Activated CD4-positive, CD25-positive, alpha-beta regulatory T cell treated with anti-CD3 and anti-CD28 coated beads, Interleukin-2, amount 50 U/mL, for 24 hours (primary cell): ENCODE measurements at places on chromosomes 13 and 19.
A peak's percentile ranks its signal among the peaks of the same experiment; 100 is the strongest.

DNA sequence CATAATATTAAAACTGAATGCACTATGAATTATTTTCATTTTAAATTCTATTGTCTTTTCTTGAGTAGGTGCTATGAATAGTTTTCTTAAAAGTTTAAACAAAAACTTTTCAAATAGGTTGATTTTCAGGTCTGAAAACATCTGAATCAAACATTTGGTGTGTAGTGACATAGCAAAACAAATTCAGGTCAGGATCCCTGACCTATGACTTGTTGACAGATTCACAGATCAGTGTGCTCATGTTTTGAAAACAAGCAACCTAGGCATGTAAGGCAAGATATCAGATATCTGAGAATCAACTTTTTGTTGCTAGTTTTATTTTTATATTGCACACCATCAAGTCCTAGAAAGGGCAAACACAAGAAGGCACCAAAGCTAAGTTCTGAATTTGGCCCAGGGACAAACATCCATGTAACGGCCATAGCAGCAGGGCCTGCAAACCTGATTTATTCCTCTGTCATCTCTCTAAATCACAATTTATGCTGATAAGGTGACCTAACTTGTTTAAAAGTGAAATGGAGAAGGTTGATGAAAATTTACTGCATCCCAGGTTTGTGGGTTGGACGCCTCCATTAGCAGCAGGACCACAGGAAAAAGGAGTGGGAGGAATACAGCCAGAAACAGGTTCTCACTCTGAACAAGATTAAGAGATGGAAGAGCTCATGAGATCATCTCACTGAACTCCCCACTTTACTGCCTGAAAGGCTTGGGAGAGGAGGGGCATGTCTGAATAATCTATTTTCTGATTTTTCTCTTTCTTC lies 337.7 kb downstream of the KCNRG start:
- no peak for ATAC-seq

- no peak for ATAC-seq
Observed at GRCh38 chr13:98236197-98236596, 59.1 kb upstream of the RNF113B start.

- no peak for ATAC-seq
Observed at GRCh38 chr13:36981156-36981743, 17.9 kb downstream of the ALG5 start.

GRCh38 chr13:54433493-54434206 lies 1405.0 kb downstream of the OLFM4 start:
- no peak for ATAC-seq

- no peak for ATAC-seq
Observed at GRCh38 chr19:13987101-13987890, 18.8 kb downstream of the RFX1 start.

DNA sequence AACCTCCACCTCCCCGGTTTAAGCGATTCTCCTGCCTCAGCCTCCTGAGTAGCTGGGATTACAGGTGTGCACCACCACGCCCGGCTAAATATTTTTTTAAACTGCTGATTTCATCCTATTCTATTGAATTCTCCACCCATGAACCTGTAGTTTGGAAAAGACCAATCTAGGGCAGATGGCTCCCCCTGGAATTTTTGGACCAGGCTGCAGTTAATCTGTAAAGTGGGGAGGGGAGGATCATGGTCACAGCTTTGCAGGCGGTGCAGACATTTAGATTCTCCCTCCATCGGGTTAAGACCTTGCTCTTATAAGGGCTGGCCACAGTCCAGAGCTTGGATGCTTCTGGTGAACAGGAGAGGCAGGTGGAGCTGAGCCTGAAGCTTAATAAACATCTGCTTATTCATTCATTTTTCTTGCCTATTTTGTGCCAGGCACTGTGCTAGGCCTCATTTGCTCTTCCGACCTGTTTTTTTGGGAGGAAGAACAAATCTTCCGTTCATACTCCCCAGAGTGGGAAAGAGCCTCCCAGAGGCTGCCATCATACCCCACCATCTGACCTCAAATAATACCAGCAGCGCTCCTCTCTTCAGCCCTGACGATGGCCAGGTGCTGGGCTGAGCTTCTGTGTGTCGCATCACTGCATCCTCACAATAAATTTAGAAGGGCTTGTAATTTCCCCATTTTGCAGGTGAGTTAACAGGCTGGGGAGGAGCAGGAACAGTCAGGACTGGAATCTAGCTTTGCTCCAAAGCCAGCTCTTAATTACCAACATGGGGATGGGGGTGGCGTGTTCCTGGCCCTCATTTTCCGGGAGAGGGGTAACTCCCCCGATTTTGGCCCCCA lies 902 bp upstream of the CCDC106 start:
- no peak for ATAC-seq

DNA sequence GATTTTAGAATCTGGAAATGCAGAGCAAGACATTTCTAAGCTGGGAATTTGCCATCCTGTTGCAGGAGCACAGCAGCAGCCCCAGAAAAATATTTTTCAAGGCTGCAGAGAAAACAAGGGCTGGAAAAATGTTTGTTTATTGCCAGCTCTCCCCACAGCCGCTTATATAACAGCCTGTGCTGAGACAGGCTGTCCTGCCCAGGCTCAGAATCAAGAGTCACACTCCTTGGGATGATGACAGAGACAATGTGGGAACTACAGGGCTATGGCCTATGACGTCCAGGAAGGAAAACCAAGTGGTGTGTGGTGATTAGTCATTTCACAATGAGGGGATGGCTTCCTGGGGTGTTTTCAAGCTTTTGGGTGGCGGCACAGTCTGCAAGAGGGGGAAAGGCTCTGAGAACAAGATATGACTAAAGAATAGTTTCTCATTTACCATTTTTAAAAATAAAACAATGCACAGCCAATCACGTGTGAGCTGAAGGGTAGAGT lies 136.3 kb upstream of the SERP2 start:
- ATAC-seq = peak; percentile 55

DNA sequence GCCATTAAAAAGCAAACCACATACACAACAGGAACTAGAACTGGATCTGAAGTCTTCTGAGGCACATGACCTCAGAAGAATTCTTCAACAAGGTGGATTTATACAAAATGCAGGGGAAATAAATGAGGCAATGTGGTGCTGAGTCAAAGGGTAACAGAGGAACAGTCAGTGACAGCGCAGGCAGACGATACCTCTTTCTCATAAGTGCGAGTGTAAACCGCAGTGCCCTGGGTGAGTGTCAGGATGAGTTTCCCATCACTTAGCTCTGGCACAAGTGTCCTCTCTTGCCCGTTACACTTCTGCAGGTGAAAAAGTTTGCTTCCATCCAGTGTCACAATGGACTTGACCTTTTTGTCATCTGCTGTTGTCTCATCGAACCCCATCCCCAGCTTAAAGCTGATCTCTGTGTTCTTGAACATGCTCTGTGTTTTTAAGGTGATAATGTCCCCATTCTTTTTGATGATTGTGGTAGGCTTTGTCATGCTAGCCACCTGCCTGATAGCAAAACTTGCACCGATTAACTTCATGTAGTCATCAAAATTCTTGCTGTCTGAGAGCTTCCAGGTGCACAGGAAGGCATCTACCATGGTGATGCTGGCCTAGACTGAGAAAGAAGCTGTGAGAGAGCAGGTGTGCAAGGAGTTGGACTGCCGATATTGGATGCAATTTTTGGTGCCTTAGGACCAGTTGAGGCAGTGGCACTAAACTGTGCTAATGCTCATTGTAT lies 97.3 kb downstream of the AKAP11 start:
- peak; percentile 93 for ATAC-seq

GRCh38 chr13:73001971-73002370 lies 56.8 kb upstream of the KLF5 start:
- ATAC-seq = no peak

DNA sequence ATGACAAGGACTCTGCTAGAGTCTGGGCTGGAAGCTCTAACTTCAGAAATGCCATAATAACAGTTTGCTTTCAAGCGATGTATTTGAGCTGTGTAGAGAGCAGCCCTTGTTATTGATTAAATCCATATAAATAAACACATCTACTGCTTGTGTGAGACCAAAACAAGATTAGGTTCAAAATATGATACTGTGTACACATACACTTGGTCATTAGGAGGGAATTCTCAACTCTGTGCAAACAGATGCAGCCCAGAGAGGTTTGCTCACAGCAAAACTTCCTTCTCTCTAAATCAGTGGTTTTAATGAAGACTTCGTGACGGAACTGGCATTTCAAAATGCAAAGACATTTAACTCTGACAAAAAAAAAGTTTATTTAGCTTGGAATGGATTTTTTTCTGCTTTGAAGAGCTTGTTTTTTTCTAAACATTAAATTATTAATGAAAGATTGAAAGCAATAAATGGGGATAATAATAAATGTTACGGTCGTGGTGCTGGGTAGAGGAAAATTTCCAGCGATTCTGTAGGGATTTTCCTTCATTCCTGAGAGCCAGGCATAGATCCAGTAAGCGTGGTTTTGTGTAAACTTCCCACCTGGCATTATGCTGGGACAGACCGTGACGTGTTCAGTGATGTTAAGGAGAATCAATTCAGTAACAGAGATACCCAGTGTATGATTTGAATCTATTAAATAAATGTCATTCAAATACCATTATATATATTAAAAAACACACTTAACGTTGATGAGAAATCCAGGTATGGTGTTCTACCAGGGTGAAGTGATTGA lies 213.7 kb downstream of the TEX29 start:
- no peak for ATAC-seq

GRCh38 chr13:83839146-83839545 lies 43.1 kb downstream of the SLITRK1 start:
- ATAC-seq = no peak

DNA sequence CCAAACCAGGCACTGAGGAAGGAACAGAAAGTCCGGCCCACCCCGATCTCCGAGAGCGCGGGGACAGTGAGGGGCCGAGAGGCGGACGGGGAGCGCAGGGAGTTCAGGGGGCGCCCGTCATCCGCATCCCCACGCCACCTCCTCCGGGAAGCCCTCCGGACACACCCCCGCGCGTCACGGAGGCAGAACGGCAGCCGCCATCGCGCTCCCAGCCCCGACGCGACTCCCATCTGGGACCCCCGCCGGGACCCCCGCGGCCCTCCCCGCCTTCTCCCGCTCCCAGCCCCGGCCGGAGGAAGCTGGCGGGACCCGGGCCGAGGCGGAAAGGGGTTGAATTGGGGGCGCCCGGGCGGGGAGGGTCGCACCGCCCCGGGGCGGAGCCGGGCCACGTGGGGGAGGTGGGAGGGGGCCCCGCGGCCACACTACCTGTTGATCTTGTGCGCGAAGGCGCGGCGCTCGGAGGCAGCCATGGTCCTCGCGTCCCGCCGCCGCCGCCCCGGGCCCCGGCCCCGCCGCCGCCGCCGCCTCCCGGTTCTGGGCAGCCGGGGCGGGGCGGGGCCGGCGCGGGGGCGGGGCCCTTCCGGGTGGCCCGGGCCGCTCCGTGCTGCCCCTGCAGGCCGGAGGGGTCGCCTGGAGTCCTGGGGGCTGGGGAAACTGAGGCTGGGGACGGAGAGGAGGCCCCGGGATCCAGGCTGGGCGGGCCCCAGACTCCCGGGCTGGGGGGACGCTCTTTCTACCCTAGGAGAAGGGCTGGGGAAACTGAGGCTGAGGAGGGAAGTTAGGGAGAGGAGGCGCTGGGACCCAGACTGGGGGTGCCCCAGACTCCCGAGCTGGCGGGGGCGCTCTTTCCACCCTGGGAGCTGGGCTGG lies at the start of gene DOCK6:
Gene DOCK6 (minus strand): TSS at position 554 of the 869 bp plus-strand sequence. CDS start 84 bp downstream, at position 470.
- peak; percentile 60 for ATAC-seq

DNA sequence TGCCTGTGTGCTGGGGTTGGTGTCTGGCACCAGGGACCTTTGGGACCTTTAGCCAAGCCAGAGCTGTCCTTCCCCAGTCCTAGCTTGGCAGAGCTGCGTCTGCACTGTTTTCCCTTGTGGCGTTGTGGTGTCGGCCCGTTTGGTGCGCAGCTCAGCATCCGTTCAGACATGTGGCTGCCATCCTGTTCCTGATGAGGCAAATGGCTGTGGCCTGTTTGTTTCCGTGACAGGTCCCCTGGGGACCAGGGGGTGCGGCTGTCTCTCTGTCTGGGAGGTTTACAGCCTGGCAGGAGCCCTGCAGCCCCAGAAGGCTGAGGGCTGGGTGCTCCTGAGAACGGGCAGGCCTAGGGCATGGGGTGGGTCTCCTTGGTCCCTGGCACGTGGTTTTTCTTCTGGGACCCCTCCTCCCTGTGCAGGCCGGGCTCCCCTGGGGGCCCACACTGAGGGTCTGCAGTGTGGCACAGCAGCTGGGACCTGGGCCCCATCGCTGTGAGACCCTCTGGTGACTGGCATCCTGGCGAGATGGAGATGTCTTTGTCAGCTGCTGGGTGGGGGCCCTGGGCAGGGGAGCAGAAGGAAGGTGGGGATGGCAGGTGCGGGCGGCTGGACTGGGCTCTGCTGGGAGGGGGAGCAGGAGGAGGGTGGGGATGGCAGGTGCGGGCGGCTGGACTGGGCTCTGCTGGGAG lies 4.0 kb downstream of the SPPL2B start:
- ATAC-seq = no peak

GRCh38 chr13:98475522-98475921 lies 101.4 kb downstream of the STK24 start:
- ATAC-seq = no peak

DNA sequence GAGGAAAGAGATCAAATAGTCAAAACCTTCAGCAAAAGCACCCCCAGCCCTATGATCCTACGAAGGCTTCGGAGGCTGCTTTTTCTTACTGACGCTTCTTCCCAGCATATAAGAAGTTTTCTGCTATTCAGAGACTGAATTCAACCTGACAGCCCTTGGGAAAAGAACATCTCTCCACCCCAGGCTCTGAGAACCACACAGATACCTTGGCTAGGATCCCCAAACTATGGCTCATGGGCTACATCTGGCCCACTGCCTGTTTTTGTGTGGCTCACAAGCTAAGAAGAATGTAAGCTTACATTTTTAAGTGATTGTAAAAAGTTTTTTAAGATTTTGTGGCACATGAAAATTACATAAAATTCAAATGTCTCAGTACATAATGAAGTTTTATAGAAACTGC lies 3.0 kb downstream of the SLC15A1 start:
- ATAC-seq = no peak

DNA sequence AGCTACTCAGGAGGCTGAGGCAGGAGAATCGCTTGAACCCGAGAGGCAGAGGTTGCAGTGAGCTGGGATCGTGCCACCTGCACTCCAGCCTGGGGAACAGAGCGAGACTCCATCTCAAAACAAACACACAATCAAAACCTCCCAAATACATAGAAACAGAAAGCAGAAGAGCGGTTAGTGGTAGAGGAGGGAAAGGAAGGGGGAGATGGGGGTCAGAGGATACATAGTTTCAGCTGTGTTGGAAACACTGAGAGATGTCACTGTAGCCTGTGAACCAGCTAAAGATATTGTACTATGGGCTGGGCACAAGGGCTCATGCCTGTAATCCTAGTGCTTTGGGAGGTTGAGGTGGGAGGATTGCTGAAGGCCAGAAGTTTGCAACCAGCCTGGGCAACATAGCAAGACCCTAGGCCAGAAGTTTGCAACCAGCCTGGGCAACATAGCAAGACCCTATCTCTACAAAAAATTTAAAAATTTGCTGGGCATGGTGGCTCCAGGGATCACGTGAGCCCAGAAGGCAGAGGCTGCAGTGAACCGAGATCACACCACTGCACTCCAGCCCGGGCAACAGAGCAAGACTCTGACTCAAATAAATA lies 49.9 kb downstream of the GNG7 start:
- ATAC-seq = no peak

- no peak for ATAC-seq
Observed at GRCh38 chr13:61765181-61765742, 349.6 kb upstream of the PCDH20 start.

- ATAC-seq = no peak
Observed at GRCh38 chr13:42495751-42496150, 78.2 kb upstream of the TNFSF11 start.

GRCh38 chr13:21031594-21032275 lies 29.7 kb downstream of the LATS2 start:
- no peak for ATAC-seq
